ENCODE measurements at places on chromosomes 2 and 18.
A peak's percentile ranks its signal among the peaks of the same experiment; 100 is the strongest.

DNA sequence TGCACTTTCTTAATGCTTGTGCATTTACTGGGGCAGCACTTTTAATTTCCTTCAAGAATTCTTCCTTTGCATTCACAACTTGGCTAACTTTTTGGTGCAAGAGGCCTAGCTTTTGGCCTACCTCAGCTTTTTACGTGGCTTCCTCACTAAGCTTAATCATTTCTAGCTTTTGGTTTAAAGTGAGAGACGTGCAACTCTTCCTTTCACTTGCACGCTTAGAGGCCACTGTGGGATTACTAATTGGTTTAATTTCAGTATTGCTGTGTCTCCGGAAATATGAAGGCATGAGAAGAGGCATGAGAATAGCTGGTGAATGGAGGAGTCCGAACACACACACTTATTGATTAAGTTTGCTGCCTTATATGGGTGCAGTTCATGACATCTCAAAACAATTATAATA lies 354.1 kb downstream of the DLGAP1 start:
- no peak for DNase-seq

- no peak for DNase-seq
Observed at GRCh38 chr2:229821316-229821715, 100.5 kb downstream of the TRIP12 start.

DNA sequence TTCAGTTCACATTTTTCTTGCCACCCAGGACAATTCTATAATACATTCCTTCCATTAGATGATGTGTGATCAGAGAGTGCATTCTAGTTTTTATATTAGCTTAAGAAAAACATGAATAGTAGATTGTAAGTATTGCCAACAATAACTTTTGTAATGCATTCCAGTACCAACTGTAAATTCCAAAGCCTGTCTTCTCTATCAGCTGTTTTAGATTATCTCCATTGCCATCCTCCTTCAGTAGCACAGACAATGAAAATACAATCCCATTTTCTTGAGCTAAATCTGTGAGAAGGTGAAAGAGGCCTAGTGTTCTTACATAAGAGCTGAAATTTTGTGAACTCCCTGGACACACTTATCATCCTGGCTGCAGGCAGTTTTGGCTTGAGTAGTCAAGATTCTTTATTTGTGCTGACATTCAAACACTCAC lies 103.9 kb downstream of the CCBE1 start:
- DNase-seq = no peak

DNA sequence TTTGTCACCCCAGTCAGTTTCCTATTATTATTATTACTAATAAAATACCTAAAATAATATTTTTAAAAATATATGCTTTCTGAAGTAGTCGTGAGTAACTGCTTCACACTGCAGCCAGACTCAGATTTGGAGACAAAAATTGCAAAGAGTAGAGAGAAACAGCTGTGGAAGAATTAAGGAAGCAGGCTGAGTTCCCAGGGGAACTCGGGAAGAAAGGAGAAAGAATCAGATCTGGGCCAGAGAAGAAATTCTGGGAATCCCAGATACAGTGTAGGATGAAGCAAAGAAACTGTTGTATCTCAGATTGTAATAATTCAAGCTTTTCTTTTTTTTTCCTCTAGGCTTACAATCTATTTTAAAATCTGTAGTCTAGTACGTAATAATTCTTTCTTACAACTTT lies 182.3 kb downstream of the FTCDNL1 start:
- DNase-seq = peak; percentile 69

- DNase-seq = no peak
Observed at GRCh38 chr2:179532863-179533278, 268.2 kb upstream of the SESTD1 start.

GRCh38 chr18:79426376-79427300 lies 30.9 kb downstream of the NFATC1 start:
- no peak for DNase-seq

DNA sequence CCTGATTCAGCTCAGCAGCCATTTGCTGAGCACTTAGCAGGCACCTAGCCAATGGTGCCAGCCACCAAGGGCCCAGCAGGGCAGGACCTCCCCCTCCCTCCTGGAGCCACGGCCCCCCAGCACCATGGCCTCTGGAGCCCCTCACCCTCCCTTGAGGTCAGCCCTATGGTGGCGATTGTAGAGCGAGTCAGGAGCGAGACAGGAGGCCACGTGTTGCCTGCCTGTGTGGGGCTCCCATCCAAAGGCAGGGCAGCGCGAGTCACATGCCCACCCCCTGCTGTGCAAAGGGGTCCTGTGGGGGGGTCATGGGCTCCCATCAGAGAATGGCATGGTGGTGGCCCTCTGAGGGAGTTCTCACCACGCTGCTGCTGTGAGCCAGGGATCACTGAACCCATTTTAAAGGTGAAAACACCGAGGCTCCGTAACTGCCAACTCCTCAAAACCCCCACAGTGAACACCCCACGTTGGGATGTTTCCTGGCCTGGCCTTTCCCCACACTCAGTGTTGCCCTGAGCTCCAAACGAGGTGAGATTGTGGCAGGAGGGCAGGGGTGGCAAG lies 35.6 kb downstream of the RAMP1 start:
- no peak for DNase-seq

- no peak for DNase-seq
Observed at GRCh38 chr2:175595139-175595538, 406.9 kb downstream of the LNPK start.

DNA sequence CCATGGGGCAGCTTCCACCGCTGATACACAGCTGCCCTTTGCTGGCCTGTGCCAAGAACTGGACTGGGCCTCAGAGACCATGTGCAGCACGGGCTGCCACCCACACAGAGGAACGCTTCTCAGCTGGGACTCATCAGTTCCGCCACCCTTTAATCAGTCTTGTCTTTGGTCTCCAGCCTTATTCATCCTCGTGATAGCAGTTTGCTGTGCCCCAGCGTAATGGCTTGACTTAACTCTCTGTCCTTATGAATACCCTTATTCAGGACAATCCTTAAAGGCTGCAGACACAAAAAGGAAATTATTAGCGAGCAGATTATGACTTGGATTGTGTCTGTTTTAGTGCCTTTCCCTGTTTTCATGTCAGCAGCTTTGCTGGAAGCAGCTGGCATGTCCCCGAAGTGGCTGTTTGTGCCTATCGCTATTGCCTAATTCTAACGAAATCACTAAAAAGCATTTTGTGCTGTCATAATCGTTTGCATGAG lies 108.9 kb upstream of the DAPL1 start:
- DNase-seq = peak; percentile 42

DNA sequence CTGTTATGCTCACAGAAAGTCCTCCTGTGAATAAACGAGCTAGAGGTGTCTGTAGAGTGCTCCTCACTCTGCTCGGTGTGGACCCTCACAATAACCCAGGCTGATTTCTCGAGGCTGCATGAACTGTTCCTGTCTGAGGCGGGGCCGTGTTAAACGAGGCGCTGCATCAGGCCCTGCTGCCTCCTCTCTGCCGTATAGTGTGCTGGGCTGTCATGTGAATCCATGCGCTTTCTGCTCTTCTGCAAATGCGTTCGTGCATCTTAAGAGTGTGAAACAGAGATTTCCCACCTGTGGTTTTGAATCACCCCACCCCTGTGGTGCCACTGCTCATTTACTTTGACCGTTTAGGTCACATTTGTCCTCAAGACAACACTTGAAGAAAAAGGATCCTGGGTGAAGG lies 26.2 kb downstream of the TRAF3IP1 start:
- no peak for DNase-seq

GRCh38 chr2:3727397-3728045 lies 24.1 kb downstream of the DCDC2C start:
- DNase-seq = no peak

DNA sequence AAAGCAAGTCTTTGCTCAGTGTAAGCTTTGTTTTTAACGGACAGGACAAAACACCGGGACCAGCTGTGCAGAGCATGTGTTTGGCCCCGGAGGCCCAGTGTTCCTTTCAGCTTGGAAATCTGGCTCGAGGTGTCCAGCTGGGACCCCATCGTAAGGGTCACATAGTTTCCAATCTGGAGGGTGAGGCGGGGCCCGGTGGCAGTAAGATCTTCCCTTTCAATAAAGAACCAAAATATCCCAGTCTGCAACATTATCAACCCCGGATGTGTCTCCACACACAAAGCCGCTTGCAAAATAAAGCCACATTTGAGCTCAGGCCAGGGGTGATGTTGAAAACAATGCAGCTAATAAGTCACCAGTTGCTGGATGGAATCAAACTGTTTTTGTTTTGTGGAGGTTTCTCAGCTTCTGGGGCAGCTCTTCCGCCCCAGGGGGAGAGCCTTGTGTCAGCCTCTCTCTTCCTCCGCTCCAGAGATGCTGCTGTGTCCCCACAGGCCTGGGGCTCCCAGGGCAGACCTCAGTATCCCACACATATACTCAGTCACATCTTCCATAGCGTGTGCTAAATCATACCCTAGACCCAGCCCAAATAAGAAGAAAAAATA lies 138.6 kb upstream of the GLI2 start:
- peak; percentile 62 for DNase-seq

DNA sequence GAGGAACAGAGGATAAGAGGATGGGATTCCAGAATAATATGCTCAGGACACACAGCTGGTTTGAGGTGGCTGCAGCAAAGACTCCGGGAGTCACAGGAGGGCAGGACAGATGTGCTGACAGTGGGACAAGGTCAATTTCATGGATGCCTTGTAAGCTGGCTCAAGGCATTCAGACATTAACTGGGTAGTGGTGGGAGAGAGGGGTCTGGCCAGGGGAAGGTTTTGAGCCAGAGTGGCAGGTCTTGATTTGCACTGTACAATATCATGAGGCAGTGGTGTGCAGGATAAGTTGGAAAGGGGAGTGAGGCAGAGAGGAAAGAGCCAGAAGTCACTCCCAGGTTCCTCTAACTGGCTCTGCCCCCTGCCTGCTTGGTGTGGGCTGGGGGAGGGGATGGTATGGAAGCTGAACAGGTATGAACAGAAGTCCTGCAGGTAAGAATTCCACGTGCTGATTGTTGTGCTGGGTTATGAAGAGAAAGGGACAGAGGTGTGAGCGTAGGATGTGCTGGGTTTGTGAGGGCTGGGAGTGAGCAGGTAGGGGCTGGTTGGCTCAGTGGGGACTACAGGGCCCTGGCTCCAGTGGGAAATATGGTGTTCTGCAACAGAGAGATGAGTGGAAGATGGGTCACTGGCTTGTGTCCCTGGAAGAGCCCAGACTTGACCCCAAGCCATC lies 141.7 kb upstream of the COPS8 start:
- DNase-seq = no peak

GRCh38 chr2:11941201-11942177 lies 195.1 kb downstream of the LPIN1 start:
- DNase-seq = no peak

DNA sequence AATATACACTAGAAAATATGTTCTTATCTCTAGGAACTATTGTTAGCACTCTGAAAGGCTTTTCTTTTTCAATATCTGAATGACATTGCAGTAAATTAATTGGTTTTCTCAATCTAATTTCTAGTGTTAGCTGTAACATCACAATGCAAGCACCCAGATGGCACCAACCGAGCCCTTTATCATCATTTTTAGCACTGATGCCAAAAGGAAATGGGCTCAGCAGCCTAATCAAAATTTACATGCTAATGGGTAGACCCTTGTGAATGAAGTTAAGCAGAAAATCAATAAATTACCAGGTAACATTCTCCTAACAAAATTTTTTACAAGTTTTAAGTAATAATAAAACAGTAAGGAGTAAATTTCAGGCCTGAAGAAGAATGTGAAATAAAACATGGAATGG lies 53.5 kb upstream of the PGAP1 start:
- DNase-seq = no peak

DNA sequence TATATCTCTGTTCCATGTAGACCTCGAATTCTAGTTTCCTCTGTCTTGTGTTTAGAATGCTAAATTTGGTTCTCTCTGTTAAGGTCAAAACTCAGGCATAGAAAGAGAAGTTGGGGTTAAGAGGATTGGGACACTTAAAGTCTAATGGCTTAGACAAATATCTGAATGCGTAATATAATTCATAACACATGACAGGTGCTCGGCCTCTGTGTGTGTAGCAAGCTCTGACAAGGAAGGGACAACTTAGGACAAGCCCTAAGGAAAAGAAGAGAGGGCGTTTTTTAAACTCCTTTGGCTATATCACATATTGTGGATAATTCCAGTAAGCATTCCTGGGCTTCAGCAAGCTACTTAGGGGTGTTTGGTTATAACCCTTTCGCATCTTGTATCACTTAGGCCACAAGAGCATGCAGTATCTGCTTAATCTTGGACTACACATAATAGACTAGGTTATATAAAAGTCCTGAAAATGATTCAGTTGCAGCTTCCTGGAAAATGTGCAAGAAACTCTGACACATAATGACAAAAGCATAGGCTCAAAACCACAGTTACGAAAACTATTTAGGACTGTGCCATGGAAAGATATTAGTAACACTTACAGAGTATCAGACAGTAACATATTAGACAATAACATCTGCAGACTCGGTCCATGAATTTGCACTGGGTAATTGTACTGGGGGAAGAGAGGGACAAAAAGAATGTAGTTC lies 16.1 kb upstream of the CREB1 start:
- DNase-seq = peak; percentile 52

DNA sequence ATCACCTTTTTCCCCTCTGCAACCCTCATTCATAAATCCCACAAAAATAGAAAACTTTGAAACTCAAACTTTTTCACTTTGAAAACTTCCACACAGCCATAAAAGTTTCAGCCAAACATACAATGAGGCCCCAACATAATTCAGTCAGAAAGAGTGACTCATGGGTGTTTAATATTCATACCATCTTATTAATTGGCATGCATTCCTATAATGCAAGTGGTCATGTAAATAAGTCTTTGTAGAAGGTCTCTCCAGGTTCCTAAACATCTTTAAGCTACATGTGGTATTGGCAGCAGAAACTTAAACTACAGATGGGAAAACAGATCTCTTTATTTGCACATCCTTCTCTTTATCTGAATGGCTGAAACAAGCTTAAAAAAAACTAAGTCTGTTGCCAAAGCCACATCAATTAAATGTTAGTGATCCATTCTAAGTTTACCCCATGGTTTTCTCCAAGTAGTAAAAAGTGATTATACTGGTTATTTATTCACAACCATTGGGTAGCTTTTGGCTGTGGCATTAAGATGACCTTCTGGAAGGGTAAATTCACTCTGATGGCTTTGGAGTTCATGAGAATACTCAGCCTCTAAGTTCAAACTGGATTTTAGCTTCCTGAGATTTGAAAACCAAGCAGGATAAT lies 70.2 kb upstream of the LYPD1 start:
- no peak for DNase-seq

- DNase-seq = no peak
Observed at GRCh38 chr2:234102112-234102511, 51.6 kb downstream of the SPP2 start.

GRCh38 chr2:32264422-32265105 lies at the start of gene NLRC4:
TSS of gene NLRC4 (minus strand) at chr2:32264886. CDS start at chr2:32256775, 8,111 bp downstream.
- no peak for DNase-seq

GRCh38 chr2:113088213-113088992 lies 20.6 kb downstream of the IL1F10 start:
- no peak for DNase-seq

GRCh38 chr2:28359222-28360057 lies 33.2 kb upstream of the FOSL2 start:
- no peak for DNase-seq

GRCh38 chr18:26088487-26088886 lies 1.9 kb downstream of the SS18 start:
- DNase-seq = no peak

DNA sequence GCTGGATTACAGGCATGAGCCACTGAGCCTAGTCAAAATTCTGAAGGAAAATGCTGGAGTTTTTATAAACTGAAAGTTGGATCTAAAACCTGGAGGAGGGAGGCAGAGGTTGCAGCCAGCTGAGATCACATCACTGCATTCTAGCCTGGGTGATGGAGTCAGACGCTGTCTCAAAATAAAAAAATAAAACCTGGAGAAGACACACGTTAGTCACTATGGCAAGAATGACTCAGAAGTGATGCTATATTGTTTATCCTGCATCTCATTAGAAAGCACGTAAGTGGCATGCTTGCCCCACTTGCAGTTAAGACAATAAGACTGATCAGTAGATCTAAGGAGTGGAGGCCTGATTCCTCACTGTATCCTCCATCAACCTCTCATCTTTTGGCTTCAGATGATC lies 106.6 kb upstream of the STON1 start:
- DNase-seq = no peak
